ENCODE measurements at places on chromosomes 6 and 20. TPM values are rescaled to one million over a fixed set of nuclear protein-coding genes. Genes with fewer than 3 reads are reported as not detected.

The SRSF12 gene
- 2.4 TPM for total RNA-seq

DNA sequence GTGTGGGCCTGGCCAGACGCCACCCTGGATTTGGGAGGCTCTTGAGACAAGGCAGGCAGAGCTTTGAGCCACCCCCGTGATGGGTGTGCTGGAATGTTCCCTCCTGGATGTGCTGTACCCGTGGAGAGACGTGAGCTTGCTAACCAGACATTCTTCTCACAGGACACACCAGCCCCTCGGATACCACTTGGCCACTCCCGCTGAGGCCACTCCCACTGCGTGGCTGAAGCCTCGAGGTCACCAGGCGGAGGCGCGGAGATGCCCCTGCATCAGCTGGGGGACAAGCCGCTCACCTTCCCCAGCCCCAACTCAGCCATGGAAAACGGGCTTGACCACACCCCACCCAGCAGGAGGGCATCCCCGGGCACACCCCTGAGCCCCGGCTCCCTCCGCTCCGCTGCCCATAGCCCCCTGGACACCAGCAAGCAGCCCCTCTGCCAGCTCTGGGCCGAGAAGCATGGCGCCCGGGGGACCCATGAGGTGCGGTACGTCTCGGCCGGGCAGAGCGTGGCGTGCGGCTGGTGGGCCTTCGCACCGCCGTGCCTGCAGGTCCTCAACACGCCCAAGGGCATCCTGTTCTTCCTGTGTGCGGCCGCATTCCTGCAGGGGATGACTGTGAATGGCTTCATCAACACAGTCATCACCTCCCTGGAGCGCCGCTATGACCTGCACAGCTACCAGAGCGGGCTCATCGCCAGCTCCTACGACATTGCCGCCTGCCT, 14.1 kb downstream of the SLCO4A1 start:
- H3K27me3 ChIP-seq, result no peaks in the 10 kb centered on the region
- H3K36me3 ChIP-seq, result no peaks in the 10 kb centered on the region
- no peak overlapping the region for H3K27ac ChIP-seq
- DNase-seq, result no peak
- no peak overlapping the region for H3K4me3 ChIP-seq

DNA sequence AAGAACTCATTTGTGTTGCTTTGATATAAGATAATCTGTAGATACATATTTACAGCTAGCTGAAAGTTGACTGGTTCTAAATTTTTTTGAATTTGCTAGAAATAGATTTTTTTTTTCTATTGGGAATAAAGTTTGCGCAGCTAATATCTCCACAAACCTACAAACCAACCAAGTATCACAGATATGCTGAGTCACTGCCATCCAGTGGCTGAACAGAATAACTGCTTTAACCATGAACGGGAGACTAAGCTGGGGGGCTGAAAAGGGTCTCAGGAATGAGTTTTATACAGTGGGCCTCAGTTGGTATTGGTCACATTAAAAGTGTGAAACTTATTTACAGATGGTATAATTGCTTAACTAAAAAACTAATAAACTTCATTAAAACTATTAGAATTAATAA, 326.7 kb upstream of the CNR1 start:
- no peaks in the 10 kb centered on the region for H3K36me3 ChIP-seq
- H3K4me1 ChIP-seq, result no peaks in the 10 kb centered on the region
- no peak for DNase-seq

The MYCT1 gene
- total RNA-seq, result 26.2 TPM

The UBE2C gene
- total RNA-seq, result 0.45 TPM

- H3K4me1 ChIP-seq, result peaks cover 43% of the 10 kb centered on the region
- H3K27ac ChIP-seq, result peak overlapping the region; percentile 95
- peak; percentile 72 for DNase-seq
Measured at GRCh38 chr20:49186535-49187329, 1.4 kb downstream of the STAU1 start.

The TREML2 gene
- not detected for total RNA-seq

Measured in thyroid gland (tissue), 4 donors.